ENCODE measurements at places on chromosomes 5 and 9. TPM values are rescaled to one million over a fixed set of nuclear protein-coding genes. Genes with fewer than 3 reads are reported as not detected.

DNA sequence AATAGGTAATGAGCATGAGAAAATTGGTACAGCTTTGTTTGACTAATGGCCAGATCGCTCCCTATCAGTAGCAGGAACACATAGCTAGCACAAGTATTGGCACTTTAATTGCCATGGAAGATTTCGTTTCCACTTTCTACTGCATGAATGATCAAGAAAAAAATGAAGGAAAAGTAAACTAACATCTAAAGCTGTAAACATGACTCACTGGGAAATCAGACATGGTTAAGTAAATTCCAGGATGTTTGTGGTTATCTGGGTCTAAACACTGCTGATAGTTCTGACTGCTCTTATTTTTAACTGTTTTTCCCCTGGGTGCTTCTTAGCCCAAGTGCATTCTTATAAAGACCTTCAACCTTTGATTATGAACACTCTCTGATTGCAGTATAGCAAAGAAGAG is 388.9 kb downstream of the NR2F1-AS1 start:
- H3K27me3 ChIP-seq, result no peaks in the 10 kb centered on the region
- no peak overlapping the region for H3K4me3 ChIP-seq
- no peak for DNase-seq
- H3K27ac ChIP-seq, result no peak overlapping the region
- no peaks in the 10 kb centered on the region for H3K4me1 ChIP-seq

- no peaks in the 10 kb centered on the region for H3K36me3 ChIP-seq
- DNase-seq, result no peak
- no peak overlapping the region for H3K4me3 ChIP-seq
- no peaks in the 10 kb centered on the region for H3K4me1 ChIP-seq
Measured at GRCh38 chr5:155125551-155126095, 112.1 kb downstream of the KIF4B start.

The MYMK gene
- not detected for total RNA-seq

The TRIM7 gene
- total RNA-seq, result 5.2 TPM

GRCh38 chr5:142888469-142889085 is 118.4 kb downstream of the ARHGAP26 start:
- H3K27ac ChIP-seq, result no peak overlapping the region
- DNase-seq, result no peak
- no peaks in the 10 kb centered on the region for H3K36me3 ChIP-seq
- H3K27me3 ChIP-seq, result no peaks in the 10 kb centered on the region
- no peak overlapping the region for H3K4me3 ChIP-seq

DNA sequence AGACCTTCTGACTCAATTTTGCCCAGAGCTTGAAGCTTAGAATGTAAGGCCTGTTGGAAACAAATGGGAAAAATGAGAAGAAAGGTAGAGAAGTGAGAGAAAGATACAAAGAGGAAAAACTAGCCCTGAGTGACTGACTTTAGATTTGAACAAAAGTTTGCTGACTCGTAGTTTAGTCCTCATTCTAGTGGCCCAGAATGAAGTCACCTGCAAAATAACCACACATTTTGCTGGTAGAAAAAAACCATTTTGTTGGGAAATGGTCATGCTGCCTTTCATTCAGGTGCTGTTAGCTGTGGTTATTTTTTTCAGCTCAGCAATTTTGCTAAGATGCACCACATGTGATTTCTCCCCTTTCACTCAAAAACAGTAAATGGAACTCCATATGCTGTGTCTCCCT is 98.9 kb downstream of the MRPS27 start:
- no peaks in the 10 kb centered on the region for H3K27me3 ChIP-seq
- no peak for DNase-seq
- H3K4me1 ChIP-seq, result no peaks in the 10 kb centered on the region
- H3K27ac ChIP-seq, result no peak overlapping the region
- H3K36me3 ChIP-seq, result no peaks in the 10 kb centered on the region
- no peak overlapping the region for H3K4me3 ChIP-seq

- no peaks in the 10 kb centered on the region for H3K27me3 ChIP-seq
- H3K4me3 ChIP-seq, result no peak overlapping the region
- no peaks in the 10 kb centered on the region for H3K36me3 ChIP-seq
Measured at GRCh38 chr5:104187656-104188055, 625.1 kb upstream of the NUDT12 start.

DNA sequence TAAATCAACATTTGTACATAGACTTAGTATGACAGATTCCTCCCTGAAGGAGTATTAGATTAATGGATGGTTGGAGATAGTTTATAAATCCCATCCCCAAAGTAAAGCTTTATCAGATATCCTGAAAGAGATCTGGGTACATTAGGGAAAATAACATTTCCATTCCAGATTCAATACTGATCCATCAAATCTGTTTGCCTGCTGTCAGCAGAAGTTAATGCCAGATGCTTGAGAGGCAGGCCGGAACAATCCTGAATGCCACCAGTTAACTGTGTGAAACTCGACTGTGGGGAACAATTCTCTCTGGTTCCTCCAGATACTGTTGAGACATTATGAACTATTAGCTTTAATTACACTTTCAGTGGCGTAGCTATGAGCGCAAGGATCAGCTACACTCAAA is 1166.8 kb downstream of the MAT2B start:
- no peaks in the 10 kb centered on the region for H3K27me3 ChIP-seq
- H3K27ac ChIP-seq, result no peak overlapping the region
- no peaks in the 10 kb centered on the region for H3K36me3 ChIP-seq

The ANKRD34B gene
- total RNA-seq, result not detected

DNA sequence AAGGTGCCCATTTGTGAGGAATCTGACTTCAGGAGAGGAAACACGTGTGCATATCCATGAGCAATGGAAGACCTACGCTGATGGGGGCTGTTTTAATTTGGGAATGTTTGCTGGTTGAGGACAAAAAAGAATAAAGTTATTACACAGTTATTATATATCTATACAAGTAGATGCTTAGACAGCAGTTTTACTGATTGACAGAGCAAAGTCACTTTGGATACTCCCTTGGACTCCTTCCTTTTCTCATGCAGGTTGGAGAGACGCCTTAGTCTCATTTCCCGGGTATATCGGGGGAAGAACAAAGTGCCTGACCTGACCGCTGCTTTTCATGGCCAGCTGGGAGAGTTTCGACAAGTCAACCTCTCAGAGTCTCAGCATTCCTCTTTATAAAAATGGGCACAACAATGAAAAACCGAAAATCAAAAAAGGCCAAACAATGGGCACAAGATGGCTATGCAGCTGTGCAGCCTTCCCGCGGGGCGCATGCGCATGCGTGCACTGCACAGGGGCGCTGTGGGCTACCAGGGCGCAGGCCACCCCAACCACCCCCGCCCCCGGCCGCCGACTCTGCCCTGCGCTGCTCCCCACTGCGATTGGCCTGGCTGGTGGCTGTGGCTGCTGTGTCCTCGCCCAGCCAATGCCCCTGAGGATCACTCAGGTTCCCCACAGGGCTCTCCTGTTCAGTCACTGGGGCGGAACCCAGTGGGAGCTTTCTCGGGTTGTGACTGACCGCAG is 18.1 kb downstream of the NFIL3 start:
- H3K4me1 ChIP-seq, result no peaks in the 10 kb centered on the region
- H3K27me3 ChIP-seq, result no peaks in the 10 kb centered on the region
- DNase-seq, result no peak
- no peak overlapping the region for H3K4me3 ChIP-seq
- H3K36me3 ChIP-seq, result peaks cover 7% of the 10 kb centered on the region
- no peak overlapping the region for H3K27ac ChIP-seq

DNA sequence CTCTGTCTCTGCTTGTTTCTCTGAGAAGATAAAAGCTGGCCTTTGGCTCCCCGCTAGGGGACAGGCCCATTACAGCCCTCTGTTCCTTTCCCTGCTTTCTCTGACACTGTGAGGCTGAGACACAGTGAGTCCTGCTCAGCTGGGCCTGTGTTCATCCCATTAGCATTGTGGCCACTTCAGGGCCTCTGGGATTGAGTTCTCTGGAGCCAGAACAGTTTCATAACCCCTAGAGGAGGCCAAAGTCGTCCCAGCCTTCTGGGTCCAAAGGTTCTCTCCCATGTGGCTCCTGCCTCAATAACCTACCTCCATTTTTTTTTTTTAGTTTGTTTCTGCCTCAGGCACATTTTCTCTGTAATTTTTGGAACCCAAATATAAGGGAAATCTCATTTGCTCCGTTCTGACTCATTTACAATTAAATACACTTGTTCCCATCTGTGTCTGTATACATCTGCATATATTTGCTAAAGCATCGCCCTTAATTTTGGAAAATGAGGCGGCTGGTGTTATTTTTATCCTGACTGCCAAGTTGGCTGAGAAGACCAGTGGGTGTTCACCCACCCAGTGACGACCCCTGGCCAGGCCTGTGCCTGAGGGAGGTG is 27.3 kb upstream of the CTNNA1 start:
- DNase-seq, result no peak
- peaks cover 4% of the 10 kb centered on the region for H3K4me1 ChIP-seq
- H3K4me3 ChIP-seq, result peak overlapping the region; percentile 34

- no peaks in the 10 kb centered on the region for H3K27me3 ChIP-seq
- no peak overlapping the region for H3K27ac ChIP-seq
- no peaks in the 10 kb centered on the region for H3K4me1 ChIP-seq
- H3K4me3 ChIP-seq, result no peak overlapping the region
Measured at GRCh38 chr9:114484215-114484853, 20.9 kb downstream of the WHRN start.

GRCh38 chr5:159910843-159911229 is 5.4 kb upstream of the ADRA1B start:
- no peak overlapping the region for H3K27ac ChIP-seq
- H3K27me3 ChIP-seq, result no peaks in the 10 kb centered on the region
- no peak overlapping the region for H3K4me3 ChIP-seq
- H3K36me3 ChIP-seq, result no peaks in the 10 kb centered on the region

The CDH9 gene
- not detected for total RNA-seq

DNA sequence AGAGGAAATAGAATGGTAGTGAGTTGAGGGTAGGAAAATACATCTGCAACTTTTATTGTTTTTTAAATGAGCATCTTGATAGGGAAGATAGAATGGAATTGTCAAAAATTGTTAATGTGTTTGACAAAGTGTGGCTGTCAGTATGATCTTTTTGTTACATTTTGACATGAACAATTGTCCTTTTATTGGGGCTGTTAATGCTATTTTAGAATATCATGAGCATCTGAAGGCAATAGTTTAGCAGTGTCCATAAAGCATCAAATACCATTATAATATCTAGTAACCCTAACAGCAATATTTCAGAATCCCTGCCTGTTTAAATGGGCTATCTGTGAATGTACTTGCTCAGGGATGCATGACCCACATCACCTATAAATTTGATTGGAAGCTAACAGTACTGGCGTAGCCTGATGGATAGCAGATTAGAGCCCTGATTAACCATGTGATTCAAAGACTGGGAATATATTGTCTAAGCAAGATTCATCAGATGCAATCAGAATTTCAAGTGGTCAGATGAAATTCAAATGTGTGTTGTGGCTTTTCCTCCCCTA is 37.8 kb downstream of the TLE4 start:
- no peak overlapping the region for H3K27ac ChIP-seq
- H3K27me3 ChIP-seq, result no peaks in the 10 kb centered on the region
- no peaks in the 10 kb centered on the region for H3K36me3 ChIP-seq
- no peak overlapping the region for H3K4me3 ChIP-seq

The C9 gene
- not detected for total RNA-seq

DNA sequence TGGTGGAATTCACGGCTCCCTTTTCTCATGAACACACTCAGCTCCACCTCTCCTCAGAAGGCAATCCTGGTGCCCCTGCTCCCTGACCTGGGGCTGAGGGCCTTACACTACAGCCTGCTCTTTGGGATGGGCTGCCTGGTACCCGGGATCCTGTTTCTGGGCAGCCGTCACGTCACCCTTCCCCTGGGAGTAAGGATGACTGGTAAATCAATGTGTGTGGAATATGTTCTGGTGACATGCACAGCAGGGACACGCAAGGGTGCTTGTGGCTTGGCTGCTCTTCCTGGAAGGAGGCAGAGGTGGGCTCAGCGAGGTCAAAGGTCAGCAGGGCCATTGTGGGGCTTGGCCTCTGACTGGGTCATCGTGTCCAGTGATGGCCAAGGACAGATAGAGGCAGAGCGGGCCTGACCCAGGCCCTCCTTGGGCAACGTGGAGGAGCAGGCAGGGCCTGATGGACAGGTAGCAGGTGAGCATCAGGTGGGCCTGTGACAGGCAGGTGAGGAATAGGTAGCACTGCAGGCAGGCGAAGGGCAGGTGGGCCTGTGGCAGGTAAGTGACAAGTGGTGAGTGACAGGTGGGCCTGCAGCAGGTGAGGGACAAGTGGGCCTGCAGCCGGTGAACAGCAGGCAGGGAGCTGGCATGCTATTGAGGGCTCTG is 399.4 kb upstream of the IRX4 start:
- H3K4me1 ChIP-seq, result no peaks in the 10 kb centered on the region
- H3K4me3 ChIP-seq, result no peak overlapping the region
- no peak for DNase-seq
- no peaks in the 10 kb centered on the region for H3K27me3 ChIP-seq

- no peaks in the 10 kb centered on the region for H3K36me3 ChIP-seq
- no peak for DNase-seq
- H3K27me3 ChIP-seq, result no peaks in the 10 kb centered on the region
- no peaks in the 10 kb centered on the region for H3K4me1 ChIP-seq
- no peak overlapping the region for H3K4me3 ChIP-seq
Measured at GRCh38 chr9:29969856-29970647, 2396.8 kb upstream of the C9orf72 start.

GRCh38 chr9:70696694-70697335 is 282.4 kb upstream of the KLF9 start:
- H3K27ac ChIP-seq, result no peak overlapping the region
- H3K27me3 ChIP-seq, result no peaks in the 10 kb centered on the region
- no peaks in the 10 kb centered on the region for H3K36me3 ChIP-seq
- no peaks in the 10 kb centered on the region for H3K4me1 ChIP-seq

DNA sequence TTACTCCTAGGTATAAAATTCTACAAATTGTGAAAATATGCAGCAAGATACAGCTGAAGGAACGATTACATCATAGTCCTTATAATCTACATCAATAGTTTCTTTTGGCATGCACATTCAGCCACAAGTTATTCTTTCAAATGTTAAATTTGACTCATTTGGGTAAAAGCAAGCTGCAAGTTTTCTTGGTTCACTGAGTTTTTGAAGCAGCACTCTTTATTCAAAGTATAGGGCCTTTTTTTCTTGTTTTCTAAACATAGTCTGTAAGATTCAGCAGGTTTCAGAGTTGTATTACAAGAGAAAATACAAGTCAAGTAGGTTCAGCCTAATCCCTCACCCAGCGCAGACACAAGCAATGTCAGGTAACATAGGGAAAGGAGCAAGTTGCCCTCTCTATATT is 981.5 kb downstream of the PTPRD start:
- H3K27ac ChIP-seq, result no peak overlapping the region
- H3K4me3 ChIP-seq, result no peak overlapping the region
- no peak for DNase-seq
- no peaks in the 10 kb centered on the region for H3K36me3 ChIP-seq
- no peaks in the 10 kb centered on the region for H3K4me1 ChIP-seq

The SLC25A2 gene
- total RNA-seq, result 0.98 TPM

The IFNA21 gene
- not detected for total RNA-seq

The SAXO1 gene
- total RNA-seq, result 0.16 TPM

The IL9 gene
- total RNA-seq, result not detected

The GPRIN1 gene
- total RNA-seq, result 0.64 TPM

- no peaks in the 10 kb centered on the region for H3K4me1 ChIP-seq
- no peaks in the 10 kb centered on the region for H3K27me3 ChIP-seq
- DNase-seq, result no peak
- no peak overlapping the region for H3K27ac ChIP-seq
- H3K36me3 ChIP-seq, result no peaks in the 10 kb centered on the region
Measured at GRCh38 chr9:115880221-115880885, 273.2 kb upstream of the PAPPA start.

The PCDHB15 gene
- 3.3 TPM for total RNA-seq
